ENCODE measurements at places on chromosomes 5 and 9.

GRCh38 chr9:98687911-98688310, 20.8 kb downstream of the GABBR2 start:
- DNase-seq, result no peak

DNA sequence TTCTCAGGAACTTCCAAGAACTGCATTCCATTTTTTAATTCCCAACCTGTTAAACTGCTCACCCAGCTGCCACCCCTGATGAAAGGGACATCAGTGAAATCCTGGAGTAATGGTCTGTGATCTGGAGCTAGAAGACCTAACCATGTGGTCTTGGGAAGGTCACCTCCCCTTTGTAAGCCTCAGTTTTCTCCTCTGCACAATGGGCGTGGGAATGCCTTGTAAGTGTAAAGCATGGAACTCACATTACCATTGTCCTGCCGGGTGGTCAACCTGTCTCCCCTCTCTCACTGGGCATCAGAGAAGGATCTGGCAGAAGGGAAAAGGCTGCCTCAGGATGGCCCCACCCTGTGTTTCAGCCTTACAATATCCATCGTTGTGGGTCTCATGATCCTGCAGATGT, 15.3 kb upstream of the CCDC180 start:
- no peak for DNase-seq

- peak; percentile 58 for DNase-seq
These were observed 94.4 kb upstream of the ITGA1 start for GRCh38 chr5:52693280-52693679.

DNA sequence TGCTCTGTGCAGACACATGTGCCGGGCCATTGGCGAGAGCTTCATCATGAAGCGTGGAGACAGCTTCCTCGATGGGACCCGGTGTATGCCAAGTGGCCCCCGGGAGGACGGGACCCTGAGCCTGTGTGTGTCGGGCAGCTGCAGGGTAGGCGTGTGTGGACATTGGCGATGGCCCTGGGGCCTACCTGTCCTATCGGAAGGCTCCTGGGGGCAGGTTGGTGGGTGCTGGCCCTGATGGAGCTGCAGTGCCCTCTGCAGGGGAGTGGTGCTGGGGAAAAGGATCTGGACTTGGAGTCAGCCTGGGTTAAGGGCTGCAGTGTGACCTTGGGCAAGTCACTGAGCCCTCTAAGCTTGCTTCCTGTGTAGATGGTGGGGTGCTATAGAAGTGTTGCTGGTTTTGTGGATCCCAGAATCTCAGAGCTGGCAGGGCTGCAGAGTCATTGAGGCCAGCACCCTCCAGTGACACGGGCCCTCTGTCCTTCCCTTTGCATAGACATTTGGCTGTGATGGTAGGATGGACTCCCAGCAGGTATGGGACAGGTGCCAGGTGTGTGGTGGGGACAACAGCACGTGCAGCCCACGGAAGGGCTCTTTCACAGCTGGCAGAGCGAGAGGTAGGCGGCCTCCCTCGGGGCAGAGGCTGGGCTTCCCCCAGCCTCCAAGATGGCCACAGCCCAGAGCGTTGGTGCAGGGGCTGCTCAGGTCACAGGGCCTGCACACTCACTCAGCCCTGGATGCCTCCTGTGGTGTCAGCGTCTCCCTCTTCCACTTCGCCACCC, 15.8 kb downstream of the ADAMTS13 start:
- DNase-seq, result peak; percentile 28

DNA sequence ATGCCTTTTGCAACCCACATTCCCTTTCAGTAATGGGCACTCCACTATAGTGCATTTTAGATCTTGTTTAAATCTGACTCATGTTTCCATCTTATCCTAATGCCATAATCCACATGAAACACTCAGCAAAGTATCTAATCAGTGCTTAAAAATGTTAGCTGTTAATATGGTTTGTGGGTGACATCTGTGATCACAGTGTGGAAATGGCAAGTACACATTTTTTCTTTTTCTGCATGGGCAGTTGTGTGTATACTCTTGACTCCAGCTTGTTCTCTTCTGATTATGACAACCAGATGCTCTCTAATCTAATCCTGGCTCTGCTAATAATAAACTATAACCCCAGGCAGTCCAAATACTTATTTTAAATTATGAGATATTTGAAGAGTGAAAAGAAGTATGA, 103.3 kb downstream of the EDIL3 start:
- DNase-seq, result no peak

GRCh38 chr5:150429410-150429873, 16.7 kb upstream of the CD74 start:
- DNase-seq, result no peak

GRCh38 chr9:16598316-16598715, 272.2 kb downstream of the BNC2 start:
- DNase-seq, result no peak

GRCh38 chr5:139388198-139388821, 1.4 kb downstream of the MZB1 start:
- DNase-seq, result peak; percentile 78

- no peak for DNase-seq
These were observed 124.1 kb upstream of the RETREG1 start for GRCh38 chr5:16740811-16741392.

GRCh38 chr9:13432904-13433303, 153.4 kb upstream of the MPDZ start:
- DNase-seq, result no peak

- no peak for DNase-seq
These were observed 499 bp upstream of the TMEM232 start for GRCh38 chr5:110727025-110727314.

GRCh38 chr5:372556-372995, 51.1 kb downstream of the AHRR start:
- DNase-seq, result no peak

- DNase-seq, result no peak
These were observed 193.8 kb downstream of the CSNK1G3 start for GRCh38 chr5:123705741-123706140.

DNA sequence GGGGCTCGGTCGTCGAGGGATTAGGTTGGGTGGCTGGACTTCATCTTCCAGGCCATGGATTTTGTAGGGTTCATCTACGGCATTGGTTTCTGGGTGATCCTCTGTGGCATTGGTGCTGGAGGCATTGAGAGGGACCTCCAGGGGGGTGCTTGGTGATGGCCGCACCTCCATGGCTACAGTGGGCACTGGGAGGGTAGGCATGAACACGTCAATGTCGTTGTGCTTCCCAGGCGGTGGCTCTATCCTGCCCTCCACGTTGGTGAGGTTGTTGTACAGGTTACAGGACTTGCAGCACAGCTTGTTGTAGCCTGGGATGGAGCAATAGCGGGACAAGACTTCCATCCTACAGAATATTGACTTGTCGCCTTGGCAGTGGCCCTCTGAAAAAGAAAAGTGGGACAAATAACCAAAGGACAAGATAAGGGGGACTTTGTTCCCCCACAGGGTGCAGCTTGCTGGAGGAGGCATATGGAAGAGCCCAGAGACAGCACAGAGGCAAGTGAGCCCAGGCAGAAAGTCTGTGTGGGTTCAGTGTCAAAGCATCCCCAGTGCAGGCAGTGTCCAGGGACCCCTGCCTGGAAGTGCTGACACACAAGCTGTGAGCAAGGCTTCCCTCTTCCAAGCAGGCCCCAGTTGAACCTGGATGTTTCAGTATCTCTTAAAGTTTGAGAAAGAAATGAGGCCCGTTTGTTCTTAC, 53.9 kb downstream of the ZNF354C start:
- DNase-seq, result no peak

DNA sequence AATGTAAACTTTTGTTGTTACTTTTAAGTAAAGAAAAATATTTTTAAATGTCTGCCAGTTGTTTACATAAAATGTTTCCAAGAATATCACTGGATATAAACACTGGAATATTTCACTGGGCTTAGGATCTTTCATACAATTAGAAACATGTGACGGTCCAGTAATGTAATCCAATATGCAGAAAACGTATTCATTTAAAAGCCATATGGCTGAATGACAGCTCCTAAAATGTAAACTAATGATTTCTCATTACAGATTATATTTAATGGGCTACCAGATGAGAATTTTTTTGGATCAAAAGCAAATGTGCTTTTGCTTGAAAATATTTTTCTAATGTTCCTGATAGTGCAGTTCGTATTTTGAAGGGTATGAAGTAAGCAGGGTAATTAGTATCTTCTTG, 124.3 kb downstream of the TTC39B start:
- no peak for DNase-seq

GRCh38 chr9:131056781-131057506, 39.4 kb upstream of the AIF1L start:
- no peak for DNase-seq

- DNase-seq, result peak; percentile 75
These were observed 159.5 kb upstream of the SPEF2 start for GRCh38 chr5:35457912-35458823.

GRCh38 chr5:177071666-177072385, 14.9 kb upstream of the FGFR4 start:
- peak; percentile 94 for DNase-seq

DNA sequence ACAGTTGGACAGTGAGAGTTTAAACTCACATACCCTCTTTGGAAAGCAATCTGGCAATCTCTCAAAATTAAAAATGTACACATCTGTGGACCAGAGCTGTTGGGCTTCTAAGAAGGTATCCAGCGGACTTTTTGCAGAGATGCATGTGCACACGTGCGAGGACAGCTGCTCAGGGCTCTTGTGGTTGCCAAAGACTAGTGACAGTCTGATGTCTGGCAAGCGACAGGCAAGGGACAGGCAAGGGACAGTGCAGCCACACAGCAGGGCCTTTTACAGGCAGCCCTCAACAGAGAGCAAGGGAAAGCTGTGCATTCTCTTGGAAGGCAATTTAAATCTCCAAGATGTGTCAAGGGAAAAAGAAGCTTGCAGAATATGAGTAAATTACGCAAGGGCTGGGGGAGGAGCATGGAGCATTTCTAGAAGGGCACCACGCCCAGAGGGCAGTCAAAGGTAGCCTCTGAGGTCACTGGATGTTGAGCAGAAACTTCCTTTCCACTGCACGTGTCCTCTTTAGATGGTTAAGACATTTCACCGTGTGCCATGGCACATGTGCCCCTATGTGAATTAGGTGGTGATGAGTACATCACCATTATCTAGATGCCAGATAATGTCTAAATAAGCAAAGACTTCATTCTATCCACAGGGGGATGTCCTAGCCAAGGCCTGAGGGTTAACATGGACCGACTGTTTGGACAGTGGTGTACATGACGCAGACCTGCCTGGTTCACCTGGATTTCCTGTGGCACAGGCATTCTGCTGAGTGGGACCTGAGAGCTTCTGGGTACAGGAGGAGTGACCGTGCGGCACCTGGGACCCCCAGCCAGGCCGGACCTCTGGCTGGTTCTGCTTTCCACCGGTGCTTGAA, 9.1 kb downstream of the GFPT2 start:
- no peak for DNase-seq

DNA sequence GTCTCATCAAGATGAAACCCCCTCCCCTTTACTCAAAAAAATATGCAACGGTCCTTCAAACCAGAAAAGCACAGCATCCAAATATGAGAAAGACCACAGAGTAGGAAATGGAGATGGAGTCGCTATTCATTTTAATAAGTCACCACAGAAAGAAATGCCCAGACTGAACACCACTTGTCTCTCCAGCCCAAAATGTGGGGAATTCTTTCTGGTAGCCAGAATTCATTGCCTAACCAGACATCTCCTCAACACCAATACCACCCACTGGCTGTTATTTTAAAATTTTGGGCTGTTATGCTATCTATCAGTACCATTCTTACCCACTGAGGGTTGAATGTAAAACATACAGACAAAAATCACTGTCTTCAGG, 100.1 kb downstream of the SUSD1 start:
- no peak for DNase-seq

GRCh38 chr5:128035689-128036088, 47.9 kb upstream of the SLC12A2 start:
- DNase-seq, result no peak

- no peak for DNase-seq
These were observed 247.8 kb downstream of the AOPEP start for GRCh38 chr9:94974154-94974879.

- no peak for DNase-seq
These were observed 123.5 kb downstream of the LRRC70 start for GRCh38 chr5:62702126-62702525.

- DNase-seq, result peak; percentile 37
These were observed 204.3 kb downstream of the PIK3R1 start for GRCh38 chr5:68419637-68420452.

DNA sequence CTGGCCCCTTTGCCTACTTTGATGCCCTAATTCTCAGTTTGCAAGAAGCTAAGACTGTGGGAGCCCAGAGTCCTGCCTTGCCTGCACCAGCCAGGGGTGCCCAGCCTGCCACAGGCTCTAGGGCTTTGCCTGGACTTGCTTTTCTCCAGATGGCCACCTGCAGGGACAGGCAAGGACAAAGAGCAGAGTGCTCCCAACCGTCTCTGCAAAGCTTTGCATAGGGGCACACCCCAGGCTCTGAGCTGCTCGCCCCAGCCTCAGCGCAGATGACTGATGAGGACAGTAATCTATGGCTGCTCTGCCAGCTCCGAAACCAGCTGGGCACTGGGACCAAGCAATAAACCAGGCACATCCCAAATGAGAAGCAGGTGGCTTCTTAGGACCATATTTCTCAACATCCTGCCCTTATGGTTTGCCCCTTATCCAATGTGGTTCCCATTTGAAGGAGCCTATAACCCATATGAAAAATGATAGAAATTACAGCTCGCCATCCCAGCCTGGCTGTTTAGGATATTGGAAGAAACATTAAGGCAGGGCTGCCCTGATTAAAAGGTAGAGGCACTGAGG, 25.4 kb upstream of the TCF7 start:
- no peak for DNase-seq
